ENCODE measurements at places on chromosomes 6 and 20.

GRCh38 chr6:139338795-139339194, 35.7 kb downstream of the CITED2 start:
- no peak for DNase-seq

GRCh38 chr6:127956260-127956888, 55.5 kb upstream of the THEMIS start:
- peak; percentile 56 for DNase-seq

DNA sequence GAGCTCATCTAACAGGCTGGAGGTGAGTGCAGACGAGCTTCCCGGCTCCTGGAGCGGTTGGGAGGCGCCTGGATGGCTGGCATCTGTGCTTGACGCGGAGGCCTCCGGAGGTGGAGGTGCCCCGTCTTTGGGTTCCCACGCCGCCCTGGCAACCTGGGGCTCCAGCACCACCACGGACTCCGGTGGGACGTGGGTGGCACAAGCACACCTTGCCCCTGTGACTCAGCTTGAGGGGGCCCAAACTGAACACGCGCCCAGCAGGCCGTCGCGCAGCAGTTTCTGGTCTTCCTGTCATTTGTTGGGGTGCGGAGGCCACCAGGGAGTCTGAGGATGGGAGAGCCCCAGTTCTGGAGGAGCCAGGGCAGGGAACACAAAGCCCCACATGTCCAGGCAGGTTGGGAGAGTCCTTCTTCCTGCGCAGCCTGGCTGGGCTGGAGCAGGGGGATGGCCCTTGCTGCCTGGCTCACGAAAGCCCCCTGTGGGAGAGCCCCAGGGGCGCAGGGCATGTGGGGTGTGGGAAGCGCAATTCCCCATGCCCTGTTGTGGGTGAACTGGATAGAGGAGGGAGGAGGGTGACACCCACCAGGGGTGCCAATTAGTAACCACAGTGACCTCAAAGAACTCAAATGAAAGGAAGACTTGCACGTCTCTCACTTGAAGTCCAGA, 1378.6 kb upstream of the DEFB115 start:
- no peak for DNase-seq

- DNase-seq: no peak
These were observed 37.5 kb upstream of the KLHL31 start for GRCh38 chr6:53703047-53703446.

DNA sequence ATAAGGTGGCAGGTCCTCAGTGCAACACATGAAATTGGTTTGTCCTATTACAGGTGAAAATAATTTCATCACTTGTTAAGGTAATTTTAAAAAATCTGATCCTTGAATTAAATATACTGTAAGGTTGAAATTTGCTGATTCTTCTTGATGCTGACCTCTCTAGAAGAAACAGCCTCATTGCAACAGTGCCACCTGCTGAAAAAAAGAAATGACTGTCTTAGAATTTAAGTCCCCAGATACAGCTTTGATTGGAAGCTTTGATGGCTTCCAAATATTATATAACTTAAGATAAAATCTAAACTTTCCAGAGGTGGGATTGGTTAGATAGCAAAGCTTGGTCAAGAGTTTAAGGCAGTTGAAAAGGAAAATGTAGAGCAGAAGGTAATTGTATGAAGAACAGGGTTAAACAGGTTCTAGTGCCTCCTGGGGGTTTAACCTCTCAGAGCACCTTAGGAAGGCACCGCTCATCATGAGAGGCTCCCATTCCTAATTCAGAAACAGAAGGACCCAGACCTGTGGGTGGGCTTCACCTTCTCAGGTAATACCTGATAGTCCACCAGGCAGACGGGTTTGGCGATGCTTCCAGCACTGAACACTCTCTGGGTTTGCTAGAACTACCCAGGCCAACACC, 401.0 kb downstream of the PAX1 start:
- DNase-seq: peak; percentile 26

- no peak for DNase-seq
These were observed 73.6 kb upstream of the RNF146 start for GRCh38 chr6:127192911-127193541.

DNA sequence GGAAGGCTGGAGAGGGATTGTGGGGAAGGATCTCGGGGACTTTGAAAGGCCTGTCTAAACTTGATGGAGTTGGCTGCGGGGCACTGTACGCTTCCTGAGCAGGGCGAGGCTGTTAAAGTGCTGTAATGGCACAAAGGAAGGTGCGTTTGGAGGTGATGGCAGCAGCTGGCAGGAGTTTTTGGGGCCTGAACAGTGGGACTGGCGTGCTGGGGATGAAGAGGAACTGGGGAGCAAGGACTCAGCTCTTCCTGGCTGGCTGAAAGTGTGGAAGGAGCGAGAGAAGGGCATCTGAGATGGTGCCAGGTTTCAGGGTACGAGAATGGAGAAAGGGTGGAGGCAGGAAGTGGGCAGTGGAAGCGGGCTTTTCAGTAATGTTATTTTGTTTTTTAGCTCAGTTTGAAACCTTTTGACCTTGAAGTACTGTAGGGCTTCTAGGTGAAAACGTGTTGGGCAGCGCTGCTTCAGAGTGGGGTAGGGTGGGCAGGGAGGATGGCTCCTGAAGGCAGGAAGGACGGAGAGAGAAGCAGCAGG, 8.0 kb downstream of the TMEM181 start:
- no peak for DNase-seq

DNA sequence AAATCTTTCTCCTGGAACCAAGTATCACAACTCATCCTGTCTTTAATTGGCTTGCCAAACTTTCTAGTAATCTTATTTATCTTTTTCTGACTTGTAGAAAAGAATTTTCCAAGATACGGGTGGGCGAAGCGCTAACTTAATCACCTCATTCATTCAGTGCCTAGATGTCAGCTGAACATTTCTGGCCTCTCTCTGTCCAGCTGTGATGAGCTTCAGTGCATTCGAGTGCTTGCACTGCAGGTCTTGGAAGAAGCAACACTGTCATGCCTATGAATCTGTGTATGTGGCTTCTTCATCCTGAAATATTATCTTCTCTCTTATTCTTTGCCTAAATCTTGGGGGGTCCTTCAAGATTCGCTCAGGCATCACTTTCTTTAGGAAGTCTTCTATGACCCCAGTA, 16.3 kb upstream of the ENPP1 start:
- DNase-seq: no peak

DNA sequence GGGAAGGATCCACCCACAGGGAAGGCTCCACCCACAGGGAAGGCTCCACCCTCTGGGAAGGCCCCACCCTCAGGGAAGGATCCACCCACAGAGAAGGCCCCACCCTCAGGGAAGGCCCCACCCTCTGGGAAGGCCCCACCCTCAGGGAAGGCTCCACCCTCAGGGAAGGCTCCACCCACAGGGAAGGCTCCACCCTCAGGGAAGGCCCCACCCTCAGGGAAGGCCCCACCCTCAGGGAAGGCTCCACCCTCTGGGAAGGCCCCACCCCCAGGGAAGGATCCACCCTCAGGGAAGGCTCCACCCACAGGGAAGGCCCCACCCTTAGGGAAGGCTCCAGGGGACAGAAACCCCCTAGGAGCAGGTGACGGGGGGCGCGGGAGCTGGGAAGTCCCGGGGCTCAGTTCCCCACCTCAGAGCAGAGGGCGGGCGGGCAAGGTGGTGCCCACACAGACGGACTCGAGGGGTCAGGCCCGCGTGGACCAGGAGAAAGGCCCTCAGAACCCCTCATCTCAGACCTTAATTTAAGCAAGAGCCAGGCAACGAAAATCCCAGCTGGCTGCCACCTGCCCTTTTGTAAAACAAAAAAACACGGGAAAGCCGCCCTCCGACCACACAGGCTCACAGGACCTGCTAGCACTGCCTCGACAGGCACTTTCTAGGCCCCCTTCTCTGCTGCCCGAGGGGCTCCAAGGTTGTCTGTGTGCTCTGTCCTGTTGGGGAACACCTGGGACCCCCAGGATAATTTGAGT, 39.7 kb downstream of the KCNQ2 start:
- DNase-seq: no peak

GRCh38 chr6:148443798-148444560, 101.3 kb downstream of the SASH1 start:
- DNase-seq: no peak

DNA sequence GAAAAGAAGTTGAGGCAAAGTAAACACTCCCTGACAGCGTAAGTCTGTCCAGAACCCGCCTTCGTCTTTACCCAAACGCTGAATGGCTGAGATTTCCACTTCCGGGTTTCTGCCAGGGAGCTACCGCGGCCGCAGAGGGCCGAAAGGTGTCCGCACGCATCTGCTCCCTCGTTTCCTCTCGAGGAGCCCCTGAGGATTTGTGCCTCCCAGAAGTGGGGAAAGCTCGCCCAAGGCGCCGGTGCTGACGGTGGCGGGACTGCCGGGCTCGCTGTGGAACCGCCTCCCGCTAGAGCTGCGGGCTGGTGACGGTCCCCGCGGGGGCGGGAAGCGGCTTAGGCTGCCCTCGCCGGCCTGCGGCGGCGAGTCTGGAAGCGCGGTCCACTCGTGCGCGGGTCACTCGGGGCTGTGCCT, 1760.2 kb upstream of the DEFB115 start:
- DNase-seq: peak; percentile 19

DNA sequence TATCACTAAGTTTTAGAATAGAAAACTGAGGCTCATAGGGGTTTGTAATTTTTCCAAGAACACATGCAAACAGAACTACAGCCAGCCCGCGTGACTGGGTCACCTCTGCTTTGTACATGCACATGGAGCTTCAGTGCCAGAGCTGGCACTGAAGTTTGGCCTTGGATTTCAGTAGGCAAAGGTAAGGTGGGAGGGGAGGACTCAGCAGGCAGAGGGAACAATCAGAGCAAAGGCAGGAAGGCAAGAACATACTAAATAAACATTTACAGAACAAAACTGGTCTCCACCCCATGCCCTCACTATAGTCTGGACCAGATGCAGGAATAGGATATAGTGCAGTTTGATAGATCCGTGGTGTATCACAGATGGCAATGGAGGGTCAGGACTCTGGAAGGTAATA, 13.6 kb upstream of the ABRACL start:
- peak; percentile 26 for DNase-seq

DNA sequence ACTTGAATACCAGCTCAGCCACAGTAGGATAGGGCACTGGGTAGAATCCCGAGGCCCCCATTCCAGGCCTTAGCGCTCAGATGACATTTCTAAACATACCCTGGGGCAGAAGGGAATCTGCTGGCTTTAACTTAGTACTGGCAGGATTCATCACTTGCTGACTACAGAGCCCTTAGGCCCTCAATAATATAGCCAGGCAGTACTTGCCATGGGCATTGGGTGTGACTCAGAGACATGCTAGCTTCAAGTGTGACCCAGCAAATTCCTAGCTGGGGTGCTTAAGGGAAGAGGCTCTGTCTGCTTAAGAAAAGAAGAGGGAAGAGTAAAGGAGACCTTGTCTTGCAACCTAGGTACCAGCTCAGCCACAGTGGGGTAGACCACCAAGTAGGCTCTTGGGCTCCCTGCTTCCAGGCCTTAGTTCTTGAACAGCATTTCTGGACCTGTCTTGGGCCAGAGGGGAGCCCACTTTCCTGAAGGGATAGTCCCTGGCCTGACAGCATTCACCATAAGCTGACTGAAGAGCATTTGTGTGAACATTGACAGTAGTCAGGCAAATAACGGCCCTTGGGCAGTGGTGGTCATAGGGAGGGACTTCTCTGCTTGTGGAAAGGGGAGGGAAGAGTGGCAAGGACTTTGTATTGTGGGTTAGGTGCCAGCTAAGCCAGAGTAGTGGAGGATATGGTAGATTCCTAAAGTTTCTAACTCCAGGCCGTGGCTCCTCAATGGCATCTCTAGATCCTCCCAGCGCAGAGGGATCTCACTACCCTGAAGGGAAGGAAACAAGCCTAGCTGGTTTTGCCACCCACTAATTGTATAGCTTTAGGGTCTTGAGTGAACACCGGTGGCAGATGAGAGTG, 48.5 kb upstream of the HACE1 start:
- DNase-seq: no peak

DNA sequence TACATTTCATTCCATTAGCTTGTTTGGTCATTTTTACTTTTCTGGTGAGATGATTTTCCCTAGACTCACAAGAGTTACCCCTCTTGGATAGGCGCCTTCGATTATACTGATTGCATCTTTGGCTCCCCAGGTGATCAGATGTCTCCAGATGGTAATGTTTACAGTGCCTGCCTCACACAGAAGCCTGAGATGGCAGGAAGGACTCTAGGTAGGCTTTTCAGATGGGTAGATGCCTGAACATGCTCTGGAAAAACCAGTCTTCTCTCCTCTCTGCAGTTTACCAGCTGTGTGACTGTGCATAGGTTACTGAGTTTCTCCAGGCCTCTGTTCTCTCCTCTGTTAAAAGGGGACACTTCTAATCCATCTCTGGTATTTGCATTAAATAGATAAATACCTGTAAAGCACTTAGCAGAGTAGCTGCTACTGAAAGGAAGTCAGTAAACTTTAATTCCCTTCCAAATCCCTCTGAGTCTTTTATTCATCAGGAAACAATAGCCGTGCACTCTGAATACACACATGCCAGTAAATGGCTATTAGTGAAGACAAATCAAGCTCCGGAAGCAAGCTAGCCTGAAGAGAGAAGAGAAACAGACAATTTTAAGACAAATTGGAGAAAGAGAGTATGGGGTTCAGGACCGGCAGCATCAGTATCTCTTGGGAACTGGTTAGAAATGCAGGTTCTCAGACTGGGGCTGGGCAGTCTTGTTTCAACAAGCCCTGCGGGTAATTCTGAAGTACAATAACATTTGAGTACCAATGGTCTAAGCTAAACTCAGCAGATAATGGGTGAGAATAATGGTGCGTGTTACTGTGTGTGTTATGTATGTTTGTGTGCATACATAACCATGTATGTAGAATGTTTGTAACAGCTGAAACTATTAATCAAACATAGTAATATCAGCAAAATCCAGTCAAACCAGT, 139.4 kb downstream of the UST start:
- DNase-seq: no peak

- DNase-seq: no peak
These were observed 55.3 kb downstream of the BMP6 start for GRCh38 chr6:7781240-7781639.

DNA sequence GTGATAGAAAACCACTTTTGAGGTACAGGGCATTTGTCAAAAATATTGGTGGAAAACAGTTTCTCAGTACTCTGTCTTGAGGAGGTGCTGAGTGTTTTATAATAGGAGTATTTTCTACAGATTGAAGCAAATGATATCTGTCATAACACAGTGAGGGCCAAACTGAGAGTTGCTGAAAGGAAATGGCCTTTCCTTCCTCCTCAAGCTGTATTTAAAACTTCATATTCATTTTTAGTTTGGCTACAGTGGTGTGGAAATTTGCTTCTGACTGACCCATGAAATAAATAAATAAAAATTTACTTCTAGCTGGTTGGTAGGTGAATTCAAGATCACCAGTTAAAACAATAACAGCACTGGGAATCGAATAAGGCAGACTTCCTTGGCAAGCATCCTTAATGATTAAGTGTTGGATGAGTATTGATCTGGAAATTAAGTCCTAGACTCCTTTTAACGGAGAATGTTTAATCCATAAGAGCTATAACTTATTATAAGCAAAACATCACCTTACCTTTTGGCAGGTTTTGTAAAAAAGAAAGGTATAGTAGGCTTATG, 828.6 kb upstream of the CITED2 start:
- no peak for DNase-seq

DNA sequence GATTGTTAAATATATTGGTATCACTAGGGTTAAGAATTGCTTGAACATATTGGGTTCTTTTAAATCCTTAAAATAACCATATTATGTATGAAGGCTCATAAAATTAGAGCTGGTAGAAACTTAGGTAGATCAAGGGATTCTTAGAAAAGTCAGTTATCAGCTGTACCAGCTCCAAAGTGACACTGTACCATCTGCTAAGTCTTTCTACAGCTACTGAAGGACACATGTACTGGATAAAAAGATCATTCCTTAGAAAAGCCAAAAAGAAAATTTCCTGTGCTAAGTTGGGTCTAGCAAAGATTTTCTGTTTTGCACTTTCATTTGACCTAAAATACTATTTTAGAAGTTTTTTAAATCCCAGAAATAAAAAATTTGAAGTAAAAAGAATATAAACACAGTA, 130.4 kb downstream of the CD164 start:
- no peak for DNase-seq

GRCh38 chr20:51017251-51017650, 5.7 kb downstream of the KCNG1 start:
- DNase-seq: no peak
